SK-N-MC (cell line): ENCODE measurements at places on chromosomes 7 and 10.

DNA sequence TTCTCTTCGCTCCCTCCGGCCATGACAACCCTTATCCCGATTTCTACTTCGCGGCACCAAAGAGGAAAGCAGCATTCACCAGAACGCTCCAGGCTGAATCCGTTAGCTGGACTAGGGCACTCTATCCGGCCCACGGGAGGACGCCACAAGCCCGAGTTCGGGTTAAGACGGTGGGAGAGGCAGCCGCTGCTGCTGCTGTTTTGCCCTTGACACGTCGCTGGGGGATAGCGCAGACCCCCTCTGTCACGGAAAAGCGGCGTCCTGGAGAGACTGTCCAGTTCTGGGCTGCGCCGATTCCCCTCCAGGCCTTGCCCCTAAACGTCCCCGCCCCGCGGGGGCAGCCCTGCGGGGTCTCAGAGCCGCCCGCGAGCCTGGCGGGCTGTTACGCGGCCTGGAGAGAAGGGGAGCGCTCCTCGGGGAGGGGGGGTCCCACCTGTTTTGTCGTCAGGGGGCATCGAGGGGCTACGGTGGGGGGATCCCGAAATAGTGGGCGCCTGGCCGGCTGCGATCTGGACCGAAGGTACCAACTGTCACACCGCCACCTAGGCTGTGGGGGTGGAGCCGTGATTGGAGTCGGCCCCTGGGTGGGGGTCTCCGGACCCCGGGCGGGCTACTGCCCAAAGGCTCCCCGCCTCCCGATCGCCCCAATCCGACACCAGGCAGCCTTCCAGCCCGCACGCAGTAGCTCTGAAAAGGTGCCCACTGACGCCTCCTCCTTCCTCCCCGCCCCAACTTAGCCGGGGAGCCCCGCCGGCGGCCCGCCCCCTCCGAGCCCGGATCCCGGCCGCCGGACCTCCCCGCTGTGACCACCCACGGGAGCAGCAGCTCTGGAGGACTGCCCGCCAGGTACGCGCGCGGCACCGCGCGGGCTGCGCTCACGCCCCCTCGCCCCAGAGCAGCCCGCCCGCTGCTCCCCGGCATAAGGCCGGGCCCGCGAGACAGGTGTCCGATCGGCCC is 772 bp downstream of the SGMS1 start:
- DNase-seq = no peak

DNA sequence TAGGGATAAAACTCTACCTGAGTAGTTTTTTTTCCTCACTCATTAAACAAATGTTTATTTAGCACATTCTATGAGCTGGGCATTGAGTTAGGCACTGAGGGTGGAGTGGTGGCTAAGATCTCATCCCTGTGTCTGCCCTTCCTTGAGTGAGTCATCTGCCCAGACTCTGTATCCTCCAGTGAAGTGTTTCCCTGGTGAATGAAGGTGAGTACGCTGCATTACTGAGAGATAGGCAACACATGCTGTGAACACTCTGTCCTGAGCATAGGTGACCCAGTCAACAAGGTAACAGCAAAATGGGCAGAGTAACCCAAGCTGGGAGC is 5.8 kb downstream of the PITX3 start:
- DNase-seq = no peak

- DNase-seq = no peak
Observed at GRCh38 chr10:88392222-88392621, 190.9 kb downstream of the RNLS start.

DNA sequence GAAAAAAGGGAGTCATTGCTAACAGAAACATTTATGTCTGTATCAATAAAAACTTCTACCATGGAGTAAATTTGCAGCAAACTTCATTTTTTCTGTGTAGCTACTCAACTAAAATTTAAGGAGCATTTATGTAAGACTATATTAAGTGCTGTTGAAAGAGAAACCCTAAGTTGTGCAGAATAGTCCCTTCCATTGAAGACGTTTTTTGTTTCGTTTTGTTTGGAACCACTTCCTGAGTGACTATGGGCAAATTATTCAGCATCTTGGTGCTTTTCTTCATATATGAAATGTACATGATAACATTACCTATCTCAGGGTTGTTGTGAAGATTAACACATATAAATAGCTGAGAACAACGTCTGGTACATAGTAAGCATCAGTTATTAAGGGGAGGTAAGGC is 24.3 kb downstream of the SEM1 start:
- no peak for DNase-seq

DNA sequence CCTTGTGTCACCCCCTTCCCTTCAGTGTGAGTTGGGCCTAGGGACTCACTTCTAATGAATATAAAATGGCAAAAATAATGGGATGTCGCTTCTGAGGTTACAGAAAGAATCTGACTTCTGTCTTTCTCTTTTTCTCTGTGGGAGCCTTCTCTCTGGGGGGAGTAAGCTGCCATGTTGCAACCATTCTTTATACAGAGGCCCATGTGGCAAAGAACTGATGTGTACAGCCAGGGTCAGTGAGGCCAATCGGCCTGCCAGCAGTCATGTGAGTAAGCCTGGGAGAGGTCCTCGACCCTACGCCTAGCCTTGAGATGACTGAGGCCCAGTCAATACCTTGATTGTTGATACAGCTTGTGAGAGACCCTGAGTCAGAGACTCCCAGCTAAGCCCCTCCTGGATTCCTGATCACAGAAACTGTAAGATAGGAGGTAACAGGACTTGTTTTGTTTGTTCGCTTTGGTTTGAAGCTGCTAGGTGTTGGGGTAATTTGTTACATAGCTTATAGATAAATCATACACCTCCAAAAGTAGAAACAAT is 1.7 kb downstream of the TCAF1 start:
- DNase-seq = no peak

- no peak for DNase-seq
Observed at GRCh38 chr7:50648076-50648475, 82.9 kb upstream of the DDC start.

- DNase-seq = no peak
Observed at GRCh38 chr7:144834641-144835144, 1.2 kb downstream of the TPK1 start.

DNA sequence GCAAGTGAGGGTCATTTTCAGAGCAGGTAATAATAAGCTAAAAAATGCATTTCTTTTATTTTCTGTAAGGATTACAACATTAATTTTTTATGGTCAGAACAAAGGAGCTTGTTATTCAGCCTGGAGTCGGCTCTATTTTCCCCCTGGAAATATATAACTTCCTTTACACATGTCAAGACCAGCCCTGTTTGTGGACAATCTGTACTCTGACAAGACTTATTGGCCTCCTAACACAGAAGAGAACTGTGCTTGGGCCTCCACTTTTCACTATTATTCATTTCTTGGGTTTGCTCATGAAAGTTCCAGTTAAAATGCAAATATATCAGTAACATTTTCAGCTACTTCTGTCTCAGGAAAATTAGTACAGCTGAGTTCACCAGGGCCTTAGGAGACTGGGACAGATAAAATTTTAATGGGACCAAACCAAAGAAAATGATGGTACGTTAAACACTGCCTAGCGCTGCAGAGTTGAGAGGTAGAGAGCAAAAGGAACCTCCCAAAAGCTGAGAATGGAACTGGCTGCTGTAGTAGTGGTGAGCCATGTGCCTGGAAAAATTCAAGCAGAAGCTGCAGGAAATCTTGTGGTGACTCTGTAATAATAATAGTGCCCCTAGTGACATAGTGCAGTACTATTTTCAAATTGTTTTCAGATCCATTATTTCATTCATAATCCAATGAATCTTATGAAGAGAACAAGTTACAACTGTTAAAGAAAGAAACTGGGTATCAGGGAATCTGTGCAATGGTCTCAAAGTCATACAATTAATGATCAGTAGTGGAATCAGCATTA is 227.2 kb upstream of the KIAA1217 start:
- DNase-seq = no peak

DNA sequence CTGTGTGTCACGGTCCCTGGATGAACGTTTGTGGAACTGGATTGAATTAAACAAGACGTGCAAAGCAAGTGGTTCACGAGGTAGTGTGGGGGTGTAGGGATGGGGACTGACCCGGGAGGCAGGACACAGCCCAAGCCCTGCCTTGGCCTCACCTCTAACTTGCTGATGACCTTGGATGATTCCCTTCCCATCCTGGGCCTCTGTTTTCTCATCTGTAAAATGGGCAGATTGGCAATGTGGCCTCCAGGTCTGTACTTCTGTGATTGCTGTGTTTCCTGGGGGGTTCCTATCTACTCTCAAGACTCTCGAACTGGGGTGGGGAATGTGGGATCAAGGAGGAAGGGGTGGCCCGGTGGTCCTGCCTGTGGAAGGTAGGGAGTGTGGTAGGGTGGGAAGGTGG is 6.0 kb upstream of the PSMG3 start:
- no peak for DNase-seq

DNA sequence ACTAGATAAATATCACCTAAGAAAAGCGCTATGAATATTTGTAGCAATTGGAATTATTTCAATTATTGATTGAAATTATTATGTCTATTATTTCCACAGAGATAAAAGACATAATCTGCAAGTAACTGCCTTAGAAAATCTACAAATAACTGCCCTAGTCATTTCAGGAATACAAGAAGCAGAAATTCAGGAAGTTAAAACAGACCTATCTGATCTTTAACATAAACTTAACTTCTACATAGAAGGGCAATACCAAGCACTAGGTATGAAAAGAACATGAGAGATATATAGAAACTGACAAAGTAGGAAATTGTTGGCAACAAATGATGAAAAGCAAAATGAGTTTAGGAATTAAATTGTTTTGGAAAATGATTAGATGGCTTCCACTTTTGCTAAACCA is 31.8 kb upstream of the AKR1B10 start:
- no peak for DNase-seq

DNA sequence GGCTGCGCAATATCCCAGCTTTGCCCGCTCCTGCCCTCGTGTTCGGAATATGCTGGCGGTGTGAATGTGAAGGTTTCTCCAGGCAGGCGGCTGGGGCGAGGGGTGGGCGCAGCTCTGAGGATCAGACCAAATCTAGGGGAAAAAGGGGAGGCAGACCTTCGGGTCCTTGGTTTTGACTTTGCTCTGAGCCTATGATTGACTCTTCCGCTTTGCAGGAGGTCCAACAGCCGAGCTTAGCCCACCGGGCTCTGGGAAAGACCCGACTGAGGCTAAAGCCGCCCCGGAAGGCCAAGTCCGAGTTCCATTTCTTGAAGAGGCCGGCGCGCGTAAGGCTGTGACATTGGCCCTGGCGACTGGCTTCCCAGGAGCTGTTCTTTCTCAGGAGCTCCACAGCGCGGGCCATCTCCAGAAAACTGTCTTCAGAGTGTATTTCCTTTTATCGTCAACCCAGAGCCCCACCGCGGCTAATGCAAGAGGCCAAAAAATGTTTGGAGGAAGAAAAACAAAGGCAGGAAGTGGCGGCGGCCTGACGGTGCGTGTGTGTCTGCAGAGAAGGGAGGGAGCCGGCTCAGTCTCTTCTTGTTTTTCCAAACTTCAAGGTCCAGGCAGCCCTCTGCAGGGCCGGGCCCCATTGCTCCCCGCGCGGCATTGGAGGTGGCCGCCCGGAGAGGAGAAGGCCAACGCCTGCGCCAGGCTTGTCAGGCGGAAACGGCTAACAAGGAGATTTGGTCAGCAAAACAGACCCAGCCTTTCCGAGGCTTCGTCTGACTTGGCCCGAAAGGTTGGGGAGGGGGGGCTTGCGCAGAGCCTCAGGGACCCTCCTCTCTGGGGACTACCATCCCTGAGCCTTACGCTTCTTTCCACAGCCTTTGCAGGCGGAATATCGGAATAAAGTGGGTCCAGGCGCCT is 3.6 kb upstream of the HOXA11 start:
- DNase-seq = no peak

- no peak for DNase-seq
Observed at GRCh38 chr7:154583454-154583853, 419.5 kb downstream of the PAXIP1 start.

DNA sequence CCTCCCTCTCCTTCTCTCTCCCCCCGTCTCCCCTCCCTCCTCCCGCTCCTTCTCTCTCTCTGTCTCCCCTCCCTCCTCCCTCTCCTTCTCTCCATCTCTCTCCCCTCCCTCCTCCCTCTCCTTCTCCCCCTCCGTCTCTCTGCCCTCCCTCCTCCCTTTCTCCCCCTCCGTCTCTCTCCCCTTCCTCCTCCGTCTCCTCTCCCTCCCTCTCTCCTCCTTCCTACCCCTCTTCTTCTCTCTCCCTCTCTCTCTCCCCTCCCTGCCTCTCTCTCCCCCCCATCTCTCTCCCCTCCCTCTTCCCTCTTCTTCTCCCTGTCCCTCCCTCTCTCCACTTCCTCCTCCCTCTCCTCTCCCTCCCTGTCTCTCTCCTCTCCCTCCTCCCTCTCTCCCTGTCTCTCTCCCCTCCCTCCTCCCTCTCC is 32.2 kb downstream of the AP5Z1 start:
- no peak for DNase-seq
